Epithelial cell of umbilical artery (primary cell): ENCODE measurements at places on chromosomes 4 and X. TPM values are rescaled to one million over a fixed set of nuclear protein-coding genes. Genes with fewer than 3 reads are reported as not detected.

Gene ZC4H2
- 3.3 and 4.9 TPM in 2 replicates for total RNA-seq

Gene PAGE1
- total RNA-seq, result not detected in 2 replicates

Gene NAA11
- not detected in 2 replicates for total RNA-seq

Gene SERTM2
- 2.3 TPM in 1 of 2 replicates, not detected in the other for total RNA-seq

Gene IL2RG
- not detected in 2 replicates for total RNA-seq

Gene VEGFC
- total RNA-seq, result 18.4 and 26.0 TPM in 2 replicates
